ENCODE measurements at places on chromosomes 2 and 18.

DNA sequence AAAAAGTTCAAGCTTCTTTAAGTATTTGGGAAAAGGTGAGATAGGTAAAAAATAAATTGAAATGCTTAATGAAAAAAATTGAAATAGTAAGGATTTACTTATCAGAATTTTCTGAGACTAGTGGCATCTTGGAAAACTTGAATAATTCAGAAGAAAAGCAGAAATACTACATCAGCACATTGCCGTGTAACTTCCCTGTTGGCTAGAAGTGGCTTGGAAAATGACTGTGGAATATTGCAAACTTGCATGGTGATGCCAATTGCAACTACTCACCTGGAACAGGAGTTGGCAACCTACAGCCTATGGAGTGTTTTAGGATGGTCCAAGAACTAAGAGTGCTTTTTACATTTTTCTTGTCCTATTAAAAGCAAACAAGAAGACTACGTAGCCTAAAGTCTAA lies 603.5 kb upstream of the VRK2 start:
- no peak for DNase-seq

DNA sequence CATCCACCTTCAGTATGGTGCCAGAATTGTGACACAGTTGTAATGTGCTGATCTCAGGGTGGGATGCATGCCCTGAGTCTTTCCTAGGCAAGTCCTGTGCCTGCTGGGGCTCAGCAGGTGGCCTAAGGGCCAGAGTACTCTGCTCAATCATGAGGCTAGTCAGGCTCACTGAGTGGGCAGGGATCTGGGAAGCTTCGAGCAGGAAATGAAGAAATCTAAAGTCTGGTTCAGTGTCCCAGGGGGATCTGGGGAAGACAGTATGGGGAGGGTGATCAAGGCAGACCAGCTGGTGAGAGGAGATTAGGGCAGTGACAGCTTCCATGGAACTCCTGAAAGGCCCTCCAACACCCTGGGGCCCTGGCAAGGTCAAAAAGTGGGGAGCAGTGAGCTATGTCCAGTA lies 8.9 kb upstream of the ANKRD29 start:
- no peak for DNase-seq

DNA sequence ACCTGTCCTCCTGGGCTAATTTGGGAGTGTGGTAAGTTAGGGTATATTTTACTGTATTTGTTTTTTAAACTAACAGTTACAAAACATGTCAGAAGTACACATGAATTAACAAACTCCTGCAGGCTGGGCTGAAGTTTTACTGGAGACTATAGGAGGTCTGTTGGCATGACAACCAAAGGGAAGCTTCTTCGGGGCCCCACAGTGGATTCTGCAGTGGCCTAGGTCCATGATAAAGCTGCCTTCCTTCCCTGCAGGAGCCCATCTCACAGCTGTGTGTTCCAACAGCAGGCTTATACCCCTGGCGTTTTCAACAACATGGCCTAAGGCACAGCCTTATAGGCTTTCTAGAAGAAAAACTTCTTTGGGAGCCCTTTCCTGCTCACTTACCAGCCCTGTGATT lies 128.0 kb upstream of the SETBP1 start:
- DNase-seq: peak; percentile 35

GRCh38 chr18:27558388-27559155 lies 373.5 kb upstream of the CHST9 start:
- no peak for DNase-seq

DNA sequence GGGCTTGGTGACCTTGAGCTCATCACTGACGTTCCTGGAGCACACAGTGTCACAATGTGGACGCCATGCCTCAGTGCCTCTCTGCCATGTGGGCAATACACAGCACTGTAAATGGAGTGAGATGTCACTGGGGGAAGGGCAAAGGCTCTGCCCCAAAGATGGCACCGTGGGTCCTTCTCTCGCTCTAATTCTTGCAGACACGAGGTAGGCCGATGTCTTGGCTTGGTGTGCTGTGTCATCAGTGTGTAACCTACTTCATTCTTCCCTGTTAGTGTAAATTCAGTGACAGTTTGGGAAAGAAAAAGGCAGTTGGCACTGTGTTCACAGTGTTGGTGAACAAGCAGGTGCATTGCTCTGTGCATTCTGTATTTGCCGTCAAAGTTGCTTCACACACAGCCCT lies 309.3 kb upstream of the MYT1L start:
- no peak for DNase-seq

GRCh38 chr2:69618362-69618761 lies 25.2 kb downstream of the AAK1 start:
- DNase-seq: no peak

GRCh38 chr2:225090746-225091145 lies 48.5 kb upstream of the DOCK10 start:
- DNase-seq: no peak

DNA sequence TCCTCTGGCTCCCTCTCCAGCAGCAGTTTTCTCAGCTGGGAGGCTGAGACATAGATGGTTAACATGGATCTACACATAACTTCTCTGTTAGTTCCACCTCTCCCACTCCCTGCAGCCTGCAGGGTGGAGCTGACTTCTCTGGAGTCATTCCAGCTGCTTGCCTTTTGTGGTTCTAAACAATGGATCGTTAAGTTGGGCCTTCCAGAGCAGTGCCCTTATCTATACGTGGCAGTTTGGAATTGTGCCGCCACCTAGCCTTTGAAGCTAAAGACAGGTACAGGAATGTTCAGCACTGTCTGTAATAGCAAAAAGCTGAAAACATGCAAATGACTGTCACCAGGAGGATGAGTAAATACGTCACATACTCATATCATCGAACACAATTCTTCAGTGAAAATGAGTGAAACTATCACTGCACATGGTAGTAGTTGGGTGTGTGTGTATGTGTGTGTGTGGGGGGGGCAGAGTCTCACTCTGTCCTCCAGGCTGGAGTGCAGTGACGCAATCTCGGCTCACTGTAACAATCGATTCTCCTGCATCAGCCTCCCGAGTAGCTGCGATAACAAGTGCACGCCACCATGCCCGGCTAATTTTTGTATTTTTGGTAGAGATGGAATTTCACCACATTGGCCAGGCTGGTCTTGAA lies 50.3 kb downstream of the SH2D6 start:
- DNase-seq: no peak

- no peak for DNase-seq
These were observed 73.2 kb upstream of the SMAD2 start for GRCh38 chr18:48003426-48004349.

DNA sequence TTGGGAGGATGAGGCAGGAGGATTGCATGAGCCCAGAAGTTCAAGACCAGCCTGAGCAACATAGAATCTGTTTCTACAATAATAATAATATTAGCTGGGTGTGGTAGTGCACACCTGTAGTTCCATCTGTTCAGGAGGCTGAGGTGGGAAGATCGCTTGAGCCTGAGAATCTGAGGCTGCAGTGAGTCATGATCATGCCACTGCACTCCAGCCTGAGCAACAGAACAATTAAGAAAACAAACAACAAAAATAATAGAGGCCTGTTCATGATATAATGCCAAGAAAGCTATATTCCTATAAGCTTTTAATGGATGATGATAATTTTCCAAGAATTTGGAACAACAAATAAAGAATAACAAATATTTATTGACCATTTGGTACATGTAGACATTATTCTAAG lies 6.9 kb upstream of the CCBE1 start:
- no peak for DNase-seq

GRCh38 chr2:34045101-34045655 lies 446.1 kb upstream of the FAM98A start:
- DNase-seq: no peak

GRCh38 chr2:216949700-216950413 lies 90.0 kb upstream of the TNP1 start:
- no peak for DNase-seq

- DNase-seq: no peak
These were observed 577 bp downstream of the EHBP1 start for GRCh38 chr2:62705859-62706720.

DNA sequence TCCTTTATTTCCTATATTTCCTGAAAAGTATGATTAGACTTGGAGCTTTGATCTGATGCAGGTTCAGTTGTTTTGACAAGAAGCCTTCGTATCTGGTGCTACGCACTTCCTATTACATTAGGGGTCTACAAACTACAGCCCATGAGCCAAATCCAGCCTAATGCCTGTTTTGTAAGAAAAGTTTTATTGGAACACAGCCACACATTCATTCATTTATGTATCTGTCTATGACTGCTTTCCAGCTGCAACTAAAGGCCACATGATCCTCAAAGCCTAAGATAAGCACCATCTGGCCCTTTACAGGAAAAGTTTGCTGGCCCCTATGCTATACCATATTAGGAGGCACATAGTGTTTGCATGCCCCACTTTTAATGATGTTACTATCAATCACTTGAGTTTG lies 26.0 kb downstream of the EIF2AK3 start:
- no peak for DNase-seq

DNA sequence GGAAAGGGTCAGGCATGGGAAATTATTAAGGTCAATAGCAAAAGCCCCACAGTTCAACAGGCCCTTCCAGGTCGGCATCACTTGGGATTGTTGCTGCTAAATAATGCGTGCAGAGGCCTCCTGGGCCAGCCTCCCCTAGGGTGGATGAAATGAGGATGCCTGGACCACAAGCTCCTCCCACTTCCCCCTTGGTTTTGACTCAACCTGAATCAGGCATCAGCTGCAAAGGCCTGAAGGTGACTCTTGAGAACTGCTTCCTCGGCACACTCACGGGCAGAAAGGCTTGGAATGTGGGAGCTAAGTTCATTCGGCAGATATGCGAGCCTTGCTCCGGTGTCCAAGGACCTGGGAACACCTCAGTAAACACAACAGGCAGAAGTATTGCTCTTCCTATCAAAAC lies 69.3 kb downstream of the MBP start:
- DNase-seq: no peak

DNA sequence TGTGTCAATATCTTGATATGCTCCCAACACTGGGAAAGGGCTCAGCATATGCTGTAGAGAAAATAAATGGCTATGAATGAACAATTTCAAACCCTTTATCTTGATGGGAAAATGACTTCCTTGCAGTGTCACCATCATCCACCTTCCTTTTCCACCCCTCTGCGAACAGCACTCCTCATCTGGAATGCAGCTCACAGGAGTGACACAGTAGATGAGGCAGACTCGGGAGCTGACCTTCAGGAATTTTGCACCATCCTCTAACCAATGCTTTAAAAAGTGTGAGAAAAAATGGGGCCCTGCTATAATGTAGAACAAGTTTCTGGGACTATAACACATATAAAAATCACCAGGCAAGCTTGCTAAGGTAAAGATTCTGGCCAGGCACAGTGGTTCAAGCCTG lies 41.3 kb upstream of the YPEL5 start:
- DNase-seq: no peak

GRCh38 chr18:8406186-8406867 lies 202.9 kb upstream of the RAB12 start:
- DNase-seq: no peak

DNA sequence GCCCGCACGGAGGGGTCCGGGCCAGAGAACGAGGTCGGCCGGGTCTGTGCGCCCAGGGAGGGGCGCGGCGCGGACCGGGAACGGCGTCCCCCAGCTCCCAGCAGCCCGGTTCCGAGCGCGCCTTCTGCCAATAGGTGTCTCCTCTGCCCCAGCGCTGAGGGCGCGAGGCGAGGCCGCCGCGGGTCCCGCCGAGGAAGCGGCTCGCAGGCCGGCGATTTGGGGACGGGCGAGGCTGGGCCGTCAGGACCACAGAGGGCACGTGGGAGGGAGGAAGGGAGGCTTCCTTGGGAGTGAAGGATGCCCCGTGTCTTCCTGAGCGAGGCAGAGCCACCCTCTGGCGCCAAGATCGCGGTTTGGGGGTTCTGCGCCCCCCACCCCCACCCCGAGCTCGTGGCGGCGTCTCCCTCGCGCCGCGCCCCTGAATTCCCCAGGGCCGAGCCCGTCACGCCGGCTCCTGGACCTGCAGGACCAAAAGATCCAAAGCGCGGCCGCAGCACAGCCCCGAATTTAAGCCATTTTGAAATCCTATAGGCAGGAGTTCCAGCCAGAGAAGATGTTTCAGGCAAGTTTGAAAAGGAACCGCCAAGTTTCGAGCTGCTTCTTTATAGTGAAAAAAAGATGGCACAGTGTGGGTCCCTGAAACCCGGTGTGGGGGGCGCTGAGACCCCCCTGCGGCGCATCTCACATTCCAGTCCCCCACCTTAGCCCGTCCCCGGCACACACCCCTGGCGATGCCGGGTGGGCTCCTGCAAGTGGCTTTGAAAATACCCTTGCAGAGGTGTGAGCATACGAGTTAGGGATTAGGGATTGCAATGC lies 909 bp downstream of the NFATC1 start:
- DNase-seq: no peak

DNA sequence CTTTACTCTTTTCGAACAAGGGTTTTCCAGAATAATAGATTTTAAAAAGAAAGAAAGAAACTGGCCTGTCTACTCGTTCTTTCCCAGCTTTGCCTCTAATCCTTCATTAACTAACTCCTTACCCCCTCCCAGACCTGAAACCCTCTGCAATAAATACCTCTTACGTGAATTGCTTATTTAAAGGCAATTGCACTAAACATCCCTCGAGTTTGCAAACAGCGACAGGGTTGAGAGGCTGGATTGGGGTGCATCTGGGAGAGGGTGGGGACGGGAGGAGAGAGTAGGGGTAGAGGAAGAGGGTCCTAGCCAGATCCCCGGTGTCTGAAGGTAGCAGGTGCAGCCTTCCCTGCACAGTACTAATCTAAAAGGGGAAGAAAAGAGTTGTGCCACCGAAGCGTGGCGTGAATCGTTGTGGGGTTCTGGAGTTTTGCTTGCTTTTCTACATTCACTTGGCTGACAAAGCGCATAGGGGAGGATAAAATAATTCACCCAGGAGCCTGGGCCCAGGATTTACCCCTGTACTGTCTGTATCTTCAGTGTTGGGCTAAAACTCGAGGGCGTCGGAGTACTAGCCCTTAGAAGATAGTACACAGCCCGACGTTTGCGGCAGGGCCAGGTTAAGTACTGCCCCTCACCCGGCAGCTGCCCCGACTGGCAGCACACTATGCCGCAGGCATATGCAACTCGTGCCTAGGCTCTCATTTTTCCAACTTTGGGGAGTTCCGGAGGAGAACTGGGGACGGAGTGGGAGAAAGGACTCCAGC lies 1.9 kb upstream of the NEUROD1 start:
- no peak for DNase-seq

DNA sequence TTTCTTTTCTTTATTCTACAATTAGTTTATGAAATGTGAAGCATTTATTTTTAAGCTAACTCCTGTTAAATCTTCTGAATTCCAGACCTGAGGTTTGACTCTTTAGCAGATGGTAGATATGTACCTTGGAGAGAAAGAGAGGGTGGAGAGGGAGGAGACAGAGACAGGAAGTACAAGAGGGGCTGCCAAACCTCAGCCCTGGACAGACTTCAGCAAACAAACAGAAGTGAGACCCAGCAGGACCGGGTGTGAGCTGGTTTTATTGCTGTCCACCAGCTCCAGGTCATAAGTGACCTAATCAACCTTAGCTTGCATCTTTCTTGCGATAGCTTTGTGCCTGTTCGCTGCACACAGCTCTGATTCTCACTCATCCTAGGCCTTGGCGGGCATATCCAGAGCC lies 168.6 kb downstream of the CNTNAP5 start:
- no peak for DNase-seq

All from SK-N-MC (cell line).